ENCODE measurements at places on chromosomes 5 and 9. TPM values are rescaled to one million over a fixed set of nuclear protein-coding genes. Genes with fewer than 3 reads are reported as not detected.

CER1 gene
- not detected for total RNA-seq

DNA sequence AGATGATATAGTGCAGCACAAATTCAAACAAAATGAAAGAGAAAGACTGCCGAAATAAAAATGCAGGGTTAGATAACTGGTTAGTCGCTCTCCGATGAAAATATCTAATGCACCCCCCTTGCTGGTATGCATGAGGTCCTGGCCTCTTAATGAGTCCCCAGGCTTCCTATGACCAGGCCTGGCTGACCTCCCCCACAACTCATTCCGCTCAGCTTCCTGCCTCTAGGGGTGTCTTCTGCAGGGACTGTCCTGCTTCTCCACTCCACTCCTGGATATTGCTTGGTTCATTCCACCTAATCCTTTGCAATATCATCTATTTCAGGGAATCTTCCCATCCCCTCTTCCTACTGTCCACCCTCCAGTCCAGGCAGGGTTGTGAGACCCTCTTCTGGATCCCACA lies 341.8 kb downstream of the ASTN2 start:
- DNase-seq: no peak

SOHLH1 gene
- total RNA-seq: not detected

GRCh38 chr9:104875897-104876296 lies 52.1 kb downstream of the ABCA1 start:
- no peak for DNase-seq

DNA sequence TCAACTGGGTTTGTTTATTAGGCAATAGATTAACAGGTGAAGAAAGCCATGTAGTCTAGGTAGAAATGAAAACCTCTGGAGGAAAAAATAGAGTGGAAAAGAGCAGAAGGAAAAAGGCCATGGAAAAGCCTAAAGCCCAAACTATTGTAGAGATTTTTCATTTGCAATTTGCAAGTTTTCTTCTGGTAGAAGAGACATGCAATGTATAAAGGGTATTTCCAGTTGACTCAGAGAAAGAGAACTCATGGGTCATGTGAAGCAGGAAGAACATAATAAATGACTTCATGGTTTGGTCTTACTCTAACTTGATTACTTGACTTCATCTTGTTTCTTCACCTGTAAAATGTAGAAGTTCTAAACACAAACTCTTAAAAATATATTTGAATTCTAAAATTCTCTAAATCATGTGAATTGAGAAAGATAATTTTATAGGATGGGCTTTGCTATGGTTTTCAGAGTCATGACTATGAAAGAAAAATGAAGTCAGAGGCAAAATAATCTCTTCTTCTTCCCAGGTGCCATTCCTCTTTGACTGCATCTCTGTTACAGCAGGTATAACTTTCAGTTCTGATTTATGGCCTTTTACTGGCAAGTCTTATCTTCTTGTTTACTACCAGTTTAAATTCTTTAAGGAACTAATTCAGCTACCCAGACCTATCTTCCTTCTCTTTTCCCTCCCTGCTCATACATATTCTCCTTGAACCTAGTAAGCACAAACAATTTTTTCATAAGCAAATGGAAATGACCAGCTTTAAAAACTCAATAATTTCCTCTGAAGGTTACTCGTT lies 47.7 kb upstream of the TMC1 start:
- no peak for DNase-seq

GRCh38 chr9:134525841-134526583 lies 115.6 kb upstream of the COL5A1 start:
- DNase-seq: peak; percentile 56

DNA sequence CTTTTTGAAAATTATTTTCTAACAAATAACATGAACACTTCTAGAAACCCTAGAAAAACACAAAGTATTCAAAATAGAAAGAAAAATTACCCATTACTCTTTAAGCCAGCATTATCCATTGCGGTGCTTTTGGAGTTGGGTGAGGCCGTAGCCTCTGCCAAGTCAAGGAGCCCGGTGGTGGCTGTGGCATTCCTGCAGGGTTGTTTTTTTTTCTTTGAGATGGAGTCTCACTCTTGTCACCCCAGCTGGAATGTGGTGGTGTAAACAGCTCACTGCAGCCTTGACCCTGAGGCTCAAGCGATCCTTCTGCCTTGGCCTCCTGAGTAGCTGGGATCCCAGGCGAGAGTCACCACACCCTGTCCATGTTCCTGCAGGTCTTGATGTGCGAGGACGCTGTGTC lies 8.2 kb upstream of the AHRR start:
- no peak for DNase-seq

GRCh38 chr5:39224196-39224761 lies 4.9 kb upstream of the FYB1 start:
- peak; percentile 60 for DNase-seq

- DNase-seq: no peak
Measured at GRCh38 chr9:110528645-110529044, 50.9 kb downstream of the SVEP1 start.

DNA sequence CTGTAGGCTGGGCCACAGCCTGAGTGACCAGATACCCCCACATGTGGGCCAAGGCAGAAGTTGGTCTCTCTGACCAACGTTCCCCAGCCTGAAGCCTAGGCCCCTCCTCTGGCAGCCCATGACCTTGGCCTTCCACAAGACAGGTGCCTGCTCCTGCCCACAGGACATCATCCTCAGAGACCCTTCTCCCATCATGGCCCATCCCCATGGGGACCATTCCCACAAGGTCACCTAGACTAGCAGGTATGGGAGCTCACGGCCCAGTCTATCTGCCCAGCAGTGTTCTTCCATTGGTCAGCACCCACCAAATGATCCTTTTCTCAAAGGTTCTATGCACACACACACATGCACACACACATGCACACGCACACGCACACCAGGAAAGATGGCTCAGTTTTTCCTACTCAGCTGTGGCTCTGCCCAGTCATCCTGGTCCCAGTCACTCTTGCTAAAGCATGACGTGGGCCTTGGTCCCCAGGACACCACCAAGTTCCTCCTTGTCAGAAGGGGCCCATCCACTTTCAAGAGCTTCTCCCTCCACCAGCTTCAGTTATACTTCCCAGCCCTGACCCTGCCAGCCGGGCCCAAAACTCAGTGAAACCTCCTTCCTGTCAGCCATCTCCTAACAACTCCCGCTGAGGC lies 65.4 kb downstream of the PAX5 start:
- DNase-seq: no peak
